ENCODE measurements at places on chromosomes 11 and 22.
A peak's percentile ranks its signal among the peaks of the same experiment; 100 is the strongest.

DNA sequence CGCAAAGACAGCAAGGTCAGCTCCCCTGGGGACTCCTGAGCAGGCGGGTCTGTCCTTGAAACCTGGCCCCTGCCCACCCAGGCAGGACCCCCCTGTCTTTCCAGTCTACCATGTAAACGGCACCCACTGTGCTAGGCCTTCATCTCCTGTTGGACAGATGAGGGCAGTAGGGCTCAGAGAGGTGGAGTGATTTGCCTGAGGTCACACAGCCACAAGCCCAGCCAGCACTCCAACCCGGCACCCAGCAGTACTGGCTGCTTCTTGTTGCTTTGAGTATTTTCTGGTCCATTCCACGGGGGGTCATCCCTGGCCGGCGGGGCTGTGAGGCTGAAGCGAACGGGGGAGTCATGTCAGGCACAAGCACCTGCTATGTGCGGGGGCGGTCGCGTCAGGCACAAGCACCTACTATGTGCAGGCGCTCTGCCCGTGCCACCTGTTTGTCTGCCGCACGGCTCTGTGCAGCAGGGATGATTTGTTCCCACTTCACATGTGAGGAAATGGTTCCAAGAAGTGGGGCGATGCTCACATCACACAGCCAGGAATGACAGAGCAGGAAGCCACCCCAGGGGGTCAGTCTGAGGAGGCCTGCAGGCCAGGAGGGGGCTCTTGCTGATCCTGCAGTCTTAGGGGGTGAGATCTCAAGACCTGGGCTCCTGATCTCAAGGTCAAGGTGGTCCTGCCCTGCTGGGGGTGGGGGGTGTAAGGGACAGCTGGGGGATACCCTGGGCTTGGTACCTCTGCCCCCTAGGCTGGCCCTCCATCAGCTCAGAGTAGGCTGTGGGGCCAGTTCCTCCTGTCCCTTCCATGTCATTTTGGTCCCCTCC lies 110.7 kb downstream of the CACNA1I start:
- DNase-seq: no peak

DNA sequence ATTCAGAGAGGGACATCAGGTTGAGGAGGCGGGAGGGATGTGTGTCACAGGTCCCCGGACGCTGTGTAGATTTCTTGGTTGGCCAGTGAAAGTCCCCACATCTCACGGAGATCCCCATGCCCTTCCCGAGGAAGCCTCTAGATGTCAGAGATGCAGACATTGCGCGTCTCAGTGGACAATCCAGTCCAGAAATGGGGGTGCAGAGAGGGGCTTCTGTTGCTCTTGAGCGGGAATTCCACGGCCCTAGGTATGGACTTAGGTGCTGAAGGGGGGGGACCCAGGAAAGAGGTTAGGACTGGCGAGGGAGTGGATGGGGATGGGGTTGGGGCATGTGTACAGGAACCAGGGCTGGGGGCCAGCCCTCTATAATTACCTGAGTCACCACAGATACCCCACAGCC lies 7.0 kb downstream of the THY1 start:
- DNase-seq: no peak

GRCh38 chr22:16783930-16784354 lies 41.3 kb downstream of the XKR3 start:
- no peak for DNase-seq

DNA sequence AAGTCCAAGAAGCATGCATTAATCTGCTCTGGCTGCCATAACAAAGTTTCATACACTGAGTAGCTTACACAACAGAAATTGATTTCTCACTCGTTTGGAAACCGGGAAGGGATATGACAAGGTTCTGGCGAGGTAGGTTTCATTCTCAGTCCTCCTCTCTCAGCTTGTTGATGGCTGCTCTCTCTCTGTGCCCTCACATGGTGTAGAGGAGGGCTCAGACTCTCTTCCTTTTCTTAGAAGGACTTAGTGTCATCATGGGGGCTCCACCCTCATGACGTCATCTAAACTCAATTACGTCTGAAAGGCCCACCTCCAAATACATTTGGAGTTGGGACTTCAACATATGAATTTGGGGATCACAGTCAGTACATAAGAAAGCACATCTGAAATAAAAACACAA lies 18.6 kb downstream of the GLYATL1 start:
- no peak for DNase-seq

GRCh38 chr11:35253237-35253636 lies 114.3 kb downstream of the CD44 start:
- no peak for DNase-seq

DNA sequence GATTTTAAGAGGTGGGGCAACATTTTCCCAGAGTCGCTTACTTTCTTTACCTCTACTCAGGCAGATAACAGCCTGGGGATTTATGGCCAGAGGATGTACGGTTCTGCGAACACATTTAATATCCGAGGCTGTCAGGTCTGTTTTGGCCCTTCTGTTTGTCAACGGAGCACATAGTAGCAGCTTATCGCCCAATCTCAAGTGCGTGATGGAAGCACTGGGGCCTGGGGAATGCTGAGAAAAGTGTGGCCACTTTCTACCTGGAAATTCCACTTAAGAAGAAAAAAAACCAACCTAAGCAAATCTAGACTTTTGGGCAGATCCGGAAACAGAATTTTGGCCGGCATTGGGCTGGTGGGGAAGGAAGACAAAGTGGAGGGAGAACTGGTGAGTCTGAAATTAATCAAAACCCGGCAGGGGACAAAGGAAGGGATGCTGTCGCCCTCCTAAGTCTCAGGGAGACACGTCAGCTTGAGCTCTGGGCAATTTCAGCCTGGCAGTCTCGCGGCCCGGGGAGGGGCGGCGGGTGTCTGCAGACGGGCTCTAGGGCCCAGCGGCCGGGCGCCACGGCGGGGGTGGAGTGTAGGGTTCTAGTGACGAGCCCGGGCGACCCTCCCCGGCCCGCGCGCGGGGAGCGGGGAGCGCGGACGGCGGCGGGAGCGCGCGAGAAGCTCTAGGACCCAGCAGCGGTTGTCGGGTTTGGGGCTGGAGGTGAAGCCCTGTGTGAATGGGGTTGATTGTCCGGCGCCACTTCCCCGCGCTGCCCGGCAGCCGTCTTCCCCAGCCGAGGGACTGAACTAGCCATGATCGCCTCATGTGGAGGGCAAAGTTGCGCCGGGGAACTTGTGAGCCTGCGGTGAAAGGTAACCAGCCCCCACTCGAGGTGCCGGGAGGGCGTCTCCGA lies at the start of gene AMOTL1:
AMOTL1 (plus strand) TSS at position 656 of the 901 bp plus-strand sequence; CDS start at position 812, 156 bp downstream.
- peak; percentile 89 for DNase-seq

GRCh38 chr22:48423481-48423911 lies 1404.2 kb downstream of the BRD1 start:
- no peak for DNase-seq

GRCh38 chr22:39068033-39068785 lies 8.9 kb upstream of the APOBEC3G start:
- DNase-seq: no peak

DNA sequence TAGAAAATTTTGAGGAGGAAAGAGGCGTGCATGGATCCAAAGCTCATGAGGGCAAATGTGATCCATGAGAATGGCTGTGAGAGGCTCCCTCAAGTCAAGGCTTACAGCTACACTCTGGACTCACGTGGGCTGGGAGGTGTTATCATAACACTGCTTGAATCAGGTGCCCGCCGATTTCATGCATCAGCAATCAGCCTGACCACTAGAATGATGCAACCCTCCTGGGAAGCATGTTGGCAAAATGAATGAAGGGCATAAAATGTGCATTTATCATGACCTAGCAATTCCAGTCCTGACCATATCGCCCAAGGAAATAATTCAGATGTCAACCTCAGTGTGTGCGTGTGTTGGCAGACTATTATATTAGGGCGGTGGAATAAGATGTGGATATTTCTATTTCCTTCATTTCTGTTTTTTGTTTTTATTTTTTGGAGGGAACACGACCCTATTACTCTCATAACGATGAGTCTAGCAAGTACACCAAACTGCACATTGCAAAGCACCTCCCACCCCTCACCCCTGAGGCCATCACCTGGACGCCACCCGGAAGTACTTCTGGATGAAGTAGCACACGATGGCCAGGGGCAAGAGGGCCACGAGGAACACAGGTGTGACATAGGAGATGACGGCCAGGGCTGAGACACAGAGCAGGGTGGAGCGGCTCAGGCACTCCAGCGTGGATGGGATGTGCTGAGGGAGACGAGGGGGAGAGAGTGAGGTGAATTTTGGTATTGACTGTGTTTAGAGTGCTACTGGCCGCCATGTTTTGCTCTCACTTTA lies 15.7 kb upstream of the KCNJ11 start:
- DNase-seq: no peak

DNA sequence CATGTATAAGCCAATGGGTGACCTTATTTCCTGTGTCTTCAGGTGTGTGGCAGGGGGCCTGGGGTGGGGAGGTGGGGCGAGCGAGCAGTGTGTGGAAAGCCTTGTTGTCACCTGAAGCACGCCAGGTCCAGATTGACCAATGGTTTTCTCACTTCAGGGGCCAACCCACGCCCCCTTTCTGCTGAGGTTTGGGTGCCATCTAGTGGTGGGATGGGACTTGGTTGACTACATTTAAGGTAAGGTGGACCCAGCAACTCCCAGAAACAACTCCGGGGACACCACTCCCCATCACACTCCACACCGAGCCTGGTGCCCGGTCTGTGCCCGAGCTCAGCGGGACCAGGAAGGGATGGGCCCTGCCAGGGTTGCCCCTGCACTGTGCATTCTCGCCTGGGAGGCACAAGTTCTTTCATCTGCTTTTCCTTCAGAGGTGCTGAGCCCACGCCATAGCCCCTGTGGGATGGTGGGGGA lies 40.0 kb downstream of the TPCN2 start:
- DNase-seq: peak; percentile 72

GRCh38 chr22:38138961-38139360 lies 28.5 kb upstream of the BAIAP2L2 start:
- DNase-seq: no peak

DNA sequence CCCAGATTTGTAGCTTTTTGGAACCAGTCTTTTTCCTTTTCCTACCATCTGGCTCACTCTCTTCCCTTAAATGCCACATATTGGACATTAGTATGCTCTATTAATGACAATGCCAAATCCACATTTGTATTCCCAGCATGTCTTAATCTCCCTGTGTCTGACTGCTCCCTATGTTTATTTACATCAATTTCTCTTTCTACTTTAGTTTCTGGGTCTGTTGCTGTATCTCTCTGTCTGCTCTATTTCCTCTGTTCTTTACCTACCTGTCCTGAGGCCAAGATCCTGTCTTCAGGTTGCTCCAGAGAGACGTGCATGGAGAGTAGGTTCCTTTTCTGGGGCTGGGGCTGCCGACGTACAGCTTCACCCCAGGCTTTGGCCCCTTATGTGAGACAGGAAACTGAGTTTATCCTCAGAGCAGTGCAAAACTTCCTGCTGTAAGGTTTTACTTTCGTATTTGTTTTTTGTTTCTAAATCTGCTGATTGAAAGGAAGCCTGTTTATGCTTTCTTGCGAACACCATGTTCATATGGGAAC lies 25.6 kb downstream of the OR2AG2 start:
- no peak for DNase-seq

GRCh38 chr22:40058265-40058664 lies 63.5 kb downstream of the FAM83F start:
- DNase-seq: no peak

All from NCI-H1092 (cell line).